GM04504 (cell line): ENCODE measurements at places on chromosomes 1 and 21.

- peak; percentile 39 for DNase-seq
Measured at GRCh38 chr1:115679141-115679611, 37.4 kb downstream of the VANGL1 start.

GRCh38 chr1:29520571-29521437 is 284.5 kb downstream of the PTPRU start:
- no peak for DNase-seq

DNA sequence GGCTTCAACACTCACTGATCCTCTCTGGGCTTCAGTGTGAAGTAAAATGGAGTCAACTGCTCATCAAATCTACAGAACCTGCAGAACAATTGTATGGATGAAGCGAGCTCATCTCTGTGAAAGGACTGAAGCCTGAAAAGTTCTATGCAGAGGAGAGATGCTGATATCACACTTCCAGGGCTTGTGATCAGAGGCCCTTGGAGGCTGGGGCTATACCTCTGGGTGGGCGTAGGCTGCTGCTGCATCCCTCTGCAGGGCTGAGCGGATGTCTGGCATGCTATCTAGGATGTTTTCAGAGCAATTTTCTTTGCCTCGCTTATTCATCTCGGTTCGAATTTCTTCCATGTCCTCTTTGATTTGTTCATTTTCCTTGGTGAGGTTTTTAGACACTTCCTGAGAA is 17.6 kb downstream of the OLFML2B start:
- DNase-seq: no peak

DNA sequence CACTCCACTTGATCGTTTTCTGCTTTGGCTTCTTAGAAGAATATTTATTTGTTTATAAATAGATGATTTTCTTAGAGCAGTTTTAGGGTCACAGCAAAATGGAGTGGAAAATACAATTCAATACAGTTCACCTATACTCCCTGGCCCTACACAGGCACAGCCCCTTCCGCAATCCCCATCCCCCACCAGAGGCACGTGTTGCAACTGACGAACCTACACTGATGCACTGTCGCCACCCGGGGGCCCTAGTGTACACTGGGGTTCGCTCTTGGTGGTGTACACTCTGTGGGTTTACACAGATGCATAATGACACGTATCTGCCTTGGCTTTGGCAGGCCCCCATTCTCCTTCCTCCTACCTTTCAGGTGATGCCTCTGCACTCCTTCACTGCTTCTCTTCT is 8.0 kb downstream of the ECHDC2 start:
- no peak for DNase-seq

DNA sequence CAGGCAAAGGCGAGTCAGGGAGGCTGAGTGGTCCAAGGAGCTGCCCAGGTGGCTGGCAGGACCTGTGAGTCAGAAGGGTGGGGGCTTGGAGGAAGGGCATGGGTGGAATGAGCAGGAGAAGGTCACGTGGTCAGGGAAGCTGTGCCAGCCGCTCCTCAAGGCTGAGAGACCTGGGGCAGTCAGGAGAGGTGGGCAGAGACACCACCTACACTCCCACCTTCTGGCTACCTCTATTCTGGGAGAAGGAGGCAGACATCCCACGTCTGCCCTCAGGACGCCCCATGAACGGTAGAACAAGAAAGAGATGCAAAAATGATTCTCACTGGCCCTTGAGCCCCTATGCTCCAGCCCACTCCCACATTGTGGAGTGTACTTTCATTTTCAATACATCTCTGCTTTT is 151.8 kb upstream of the RAB4A start:
- DNase-seq: no peak

- no peak for DNase-seq
Measured at GRCh38 chr1:6048179-6048867, 2.6 kb downstream of the KCNAB2 start.

DNA sequence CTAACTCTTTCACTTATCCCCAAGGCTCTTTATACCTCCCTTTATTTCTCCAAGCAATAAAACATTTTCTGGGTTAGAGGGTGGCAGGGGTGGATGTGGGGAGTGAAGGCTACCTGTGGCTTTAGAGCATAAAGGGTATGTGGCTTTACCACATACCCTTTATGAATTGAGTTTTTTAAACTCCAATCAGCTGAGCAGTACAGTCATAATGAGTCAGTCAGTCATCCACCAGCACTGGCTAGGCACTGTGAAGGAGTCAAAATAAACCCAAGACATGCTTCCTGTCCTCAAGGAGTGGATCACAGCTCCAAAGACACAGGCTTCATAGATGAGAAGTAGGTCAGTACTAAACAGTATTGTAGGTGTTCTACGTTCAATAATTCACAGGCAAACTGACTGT is 2.6 kb upstream of the TDRD10 start:
- no peak for DNase-seq

DNA sequence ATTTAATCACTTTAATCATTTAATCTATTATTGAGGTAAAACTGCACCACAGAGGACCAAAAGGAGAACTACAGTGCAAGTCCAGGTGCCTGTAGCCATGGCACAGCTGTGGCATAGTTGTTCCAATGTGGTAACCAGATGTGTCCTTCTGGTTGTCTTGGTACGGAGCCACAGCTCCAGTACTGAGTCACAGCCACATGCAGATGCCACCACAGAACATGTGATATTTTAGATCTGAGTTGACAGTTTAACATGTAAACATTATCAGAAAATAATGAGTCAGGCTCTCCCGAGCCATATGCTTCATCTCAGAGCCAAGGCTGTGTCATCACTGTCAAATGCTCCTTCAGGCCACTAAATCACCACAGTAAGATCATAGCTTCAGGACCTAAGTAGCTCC is 56.4 kb upstream of the RGS7 start:
- DNase-seq: peak; percentile 92

- DNase-seq: no peak
Measured at GRCh38 chr1:61743716-61744580, 1.7 kb downstream of the PATJ start.

GRCh38 chr1:150183061-150183460 is 33.3 kb downstream of the PLEKHO1 start:
- DNase-seq: no peak

GRCh38 chr1:63946866-63947491 is 173.2 kb downstream of the ROR1 start:
- no peak for DNase-seq

- no peak for DNase-seq
Measured at GRCh38 chr1:231460614-231461013, 38.5 kb upstream of the EGLN1 start.

DNA sequence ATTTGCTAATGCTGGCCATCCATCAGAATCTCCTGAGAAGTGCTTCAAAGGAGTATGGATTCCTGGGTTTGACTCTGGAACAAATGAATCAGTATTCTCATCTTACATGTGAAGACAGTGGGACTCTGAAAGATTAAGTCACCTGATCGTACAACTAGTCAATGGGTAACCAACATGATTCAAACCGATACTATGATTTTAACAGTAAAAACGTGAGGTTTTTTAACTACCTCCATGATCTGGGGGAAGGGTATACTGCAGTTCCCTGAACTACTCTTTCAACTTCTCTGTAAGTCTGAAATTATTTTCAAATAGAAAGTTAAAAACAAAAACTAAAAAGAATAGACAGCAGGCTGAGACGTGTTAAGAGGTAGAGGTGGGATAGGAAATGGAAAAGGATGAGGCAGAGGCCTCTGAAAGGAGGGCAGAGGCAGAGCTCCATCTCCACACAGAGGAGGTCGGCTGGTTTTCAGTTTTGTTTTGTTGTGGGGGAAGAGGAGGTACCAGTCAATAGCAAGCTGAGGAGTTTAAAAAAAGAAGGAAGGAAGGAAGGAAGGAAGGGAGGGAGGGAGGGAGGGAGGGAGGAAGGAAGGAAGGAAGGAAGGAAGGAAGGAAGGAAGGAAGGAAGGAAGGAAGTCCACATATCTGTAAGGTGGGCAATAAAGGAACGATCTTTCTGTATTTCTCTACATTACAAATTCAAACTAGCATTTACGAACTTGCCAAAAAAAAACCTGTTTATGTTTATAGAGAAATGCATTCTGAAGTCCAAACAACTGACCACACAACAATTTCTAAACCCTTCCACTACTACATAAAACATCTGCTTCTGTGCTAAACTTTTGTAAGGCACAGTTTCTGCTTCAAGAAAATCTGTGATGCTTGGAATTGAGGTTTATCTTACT is 213.1 kb downstream of the RERE start:
- no peak for DNase-seq

DNA sequence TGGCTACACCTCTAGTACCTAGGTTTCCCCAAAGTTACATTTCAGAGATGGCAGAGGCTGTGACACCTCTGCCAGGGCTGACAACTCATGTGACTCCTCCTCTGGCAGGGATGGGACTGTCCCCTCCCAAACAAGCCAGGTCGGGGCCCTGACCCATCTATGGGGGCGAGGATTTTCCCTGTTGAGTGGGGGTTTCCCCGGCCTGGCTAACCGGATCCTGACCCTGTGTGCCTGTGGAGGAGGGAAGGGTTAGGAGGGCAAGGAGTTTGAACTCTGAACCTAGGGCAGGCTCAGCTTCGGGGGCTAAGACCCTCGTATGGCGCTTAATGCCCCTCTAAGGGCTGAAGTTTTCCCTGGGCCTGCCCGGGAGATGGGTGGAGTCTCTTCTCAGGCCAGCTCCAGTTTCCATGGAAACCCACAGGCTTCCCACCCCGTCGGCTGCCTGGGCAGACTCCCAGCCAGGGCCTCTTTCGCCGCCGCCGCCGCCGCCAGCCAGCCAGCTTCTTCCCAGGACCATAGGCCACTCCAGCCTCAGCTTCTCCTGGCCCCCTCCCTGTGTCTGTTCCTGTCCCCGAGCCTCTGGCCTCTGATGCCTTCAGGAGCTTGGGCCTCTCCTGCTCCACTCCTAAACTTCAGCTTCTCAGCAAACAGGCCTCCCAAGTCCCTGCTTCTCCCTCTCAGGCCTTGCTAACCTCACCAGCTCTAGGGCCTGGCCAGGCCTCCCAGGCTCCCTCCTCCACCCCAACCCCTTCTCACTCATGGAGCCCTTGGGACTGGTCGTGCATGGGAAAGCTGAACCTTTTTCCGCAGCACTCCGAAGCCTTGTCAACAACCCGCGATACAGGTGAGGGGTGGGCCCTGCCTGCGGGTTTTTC is at the start of gene BTBD19:
BTBD19 (plus strand) TSS at position 461 of the 875 bp plus-strand sequence; CDS start at position 759, 298 bp downstream.
- DNase-seq: peak; percentile 86

GRCh38 chr1:89673251-89673650 is 40.3 kb downstream of the LRRC8C start:
- DNase-seq: no peak

GRCh38 chr1:180003026-180003695 is 48.6 kb downstream of the CEP350 start:
- no peak for DNase-seq

DNA sequence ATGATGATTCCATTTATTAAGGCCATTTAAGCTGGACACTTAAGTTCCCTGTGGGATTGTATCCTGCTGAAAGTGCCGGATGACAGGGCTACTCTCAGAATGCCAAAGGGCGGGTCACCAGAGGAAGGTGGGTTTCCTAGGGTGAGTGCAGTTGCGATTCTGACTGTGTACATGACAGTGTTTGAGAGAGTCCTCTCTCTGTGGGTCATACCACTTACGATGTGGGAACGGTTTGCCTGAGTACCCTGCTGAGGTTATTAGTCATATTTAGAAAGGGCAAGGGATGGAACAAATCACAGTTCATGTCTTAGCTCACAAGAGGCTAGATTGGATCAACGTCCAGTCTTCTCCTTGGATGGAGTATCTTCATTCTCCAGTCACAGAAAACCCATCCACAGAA is 461.9 kb downstream of the CAMTA1 start:
- DNase-seq: no peak

- DNase-seq: peak; percentile 72
Measured at GRCh38 chr1:11693024-11693590, 1.6 kb downstream of the DRAXIN start.
